ENCODE measurements at places on chromosomes 6 and 20.

DNA sequence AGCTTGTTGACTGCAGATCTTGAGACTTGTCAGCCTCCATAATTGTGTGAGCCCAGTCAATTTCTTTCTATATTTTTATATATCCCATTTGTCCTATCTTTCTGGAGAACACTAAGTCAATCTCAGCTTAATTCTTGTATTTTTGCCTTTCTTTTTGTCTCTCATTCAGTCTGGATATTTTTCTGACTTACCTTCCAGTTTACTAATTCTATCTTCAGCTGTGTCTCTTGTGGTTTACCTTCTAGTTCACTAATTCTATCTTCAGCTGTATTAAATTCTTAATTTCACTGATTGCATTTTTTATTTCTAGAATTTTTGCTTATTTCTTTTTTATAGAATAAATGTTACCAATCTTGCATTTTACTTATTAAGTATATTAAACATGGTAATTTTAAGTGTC is 17.8 kb upstream of the RFX6 start:
- no peak for DNase-seq

- DNase-seq = peak; percentile 51
Measured at GRCh38 chr6:168248148-168248620, 71.4 kb downstream of the DACT2 start.

GRCh38 chr6:106612671-106613416 is 16.5 kb downstream of the RTN4IP1 start:
- DNase-seq = no peak

- DNase-seq = no peak
Measured at GRCh38 chr6:36924778-36925374, 29.7 kb upstream of the PI16 start.

GRCh38 chr6:125818225-125818657 is 27.5 kb downstream of the NCOA7 start:
- DNase-seq = no peak

DNA sequence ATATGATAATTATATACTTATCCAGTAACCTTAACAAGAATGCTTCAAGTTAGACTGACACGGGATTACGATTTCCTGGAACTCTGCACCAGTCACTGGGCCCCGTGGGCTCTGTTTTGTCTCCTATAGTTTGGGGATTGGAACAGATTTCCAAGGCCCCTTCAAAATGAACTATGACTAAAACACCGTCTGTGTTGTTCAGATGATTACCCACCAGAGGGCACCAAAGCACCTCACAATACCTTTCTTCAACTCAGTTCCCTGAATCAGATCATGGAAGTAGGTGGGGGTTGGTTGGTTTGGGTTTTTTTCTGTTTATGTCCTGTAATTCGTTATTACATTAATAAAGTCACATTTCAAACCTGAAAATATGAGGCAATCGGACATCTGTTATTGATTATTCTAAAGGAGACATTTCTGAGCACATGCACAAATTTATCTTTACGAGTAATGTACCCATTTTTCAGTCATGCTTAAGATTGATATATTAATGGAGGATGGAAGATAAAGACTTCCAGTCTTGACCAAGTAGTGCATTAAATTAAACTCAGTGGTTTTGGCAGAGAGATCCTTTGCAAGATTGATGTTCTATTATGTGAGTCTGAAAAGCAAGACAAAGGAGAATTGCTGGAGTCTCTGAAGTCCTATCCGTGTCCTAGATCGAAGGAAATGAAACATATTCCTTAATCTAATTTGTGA is 112.0 kb upstream of the COL21A1 start:
- peak; percentile 74 for DNase-seq

- DNase-seq = no peak
Measured at GRCh38 chr6:112221561-112221960, 32.8 kb downstream of the LAMA4 start.

DNA sequence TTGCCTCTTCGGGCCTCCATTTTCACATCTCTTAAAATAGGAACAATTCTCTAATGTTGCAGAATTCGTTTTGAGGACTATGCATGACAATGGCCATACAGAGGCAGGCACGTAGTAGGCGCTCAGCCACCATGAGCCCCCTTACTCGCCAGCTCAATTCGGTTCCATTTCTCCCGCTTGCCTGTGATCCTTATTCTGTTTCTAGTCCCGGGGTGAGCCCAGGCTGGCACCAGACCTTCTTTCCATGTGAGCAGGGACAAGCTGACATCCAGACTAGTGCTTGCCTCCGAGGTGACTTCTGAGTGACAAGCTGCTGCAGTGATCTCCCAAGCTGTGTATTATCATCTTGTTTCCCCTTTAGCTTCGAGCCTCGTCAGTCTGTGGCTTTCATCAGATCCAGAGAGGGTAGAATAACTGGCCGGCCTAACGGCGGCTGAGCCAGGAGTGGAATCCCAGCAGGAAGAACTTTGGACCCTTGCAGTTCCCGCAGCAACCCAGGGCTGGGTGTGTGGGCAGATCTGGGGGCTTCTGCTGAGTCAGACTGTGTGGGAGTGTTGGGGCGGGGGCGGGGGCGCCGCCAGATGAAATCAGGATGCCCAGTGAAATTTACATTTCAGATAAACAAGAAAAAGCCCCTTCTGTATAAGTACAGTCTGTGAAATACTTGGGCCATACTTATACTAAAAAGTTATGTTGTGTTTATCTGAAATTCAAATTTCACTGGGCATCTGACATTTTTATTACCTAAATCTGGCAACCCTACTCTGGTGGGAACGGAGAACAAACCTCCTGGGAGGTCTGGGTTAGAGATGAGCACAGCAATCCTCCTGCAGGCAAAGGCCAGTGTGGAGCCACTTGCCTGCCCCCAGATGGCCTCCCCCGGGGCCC is 10.9 kb downstream of the BANF2 start:
- DNase-seq = no peak

DNA sequence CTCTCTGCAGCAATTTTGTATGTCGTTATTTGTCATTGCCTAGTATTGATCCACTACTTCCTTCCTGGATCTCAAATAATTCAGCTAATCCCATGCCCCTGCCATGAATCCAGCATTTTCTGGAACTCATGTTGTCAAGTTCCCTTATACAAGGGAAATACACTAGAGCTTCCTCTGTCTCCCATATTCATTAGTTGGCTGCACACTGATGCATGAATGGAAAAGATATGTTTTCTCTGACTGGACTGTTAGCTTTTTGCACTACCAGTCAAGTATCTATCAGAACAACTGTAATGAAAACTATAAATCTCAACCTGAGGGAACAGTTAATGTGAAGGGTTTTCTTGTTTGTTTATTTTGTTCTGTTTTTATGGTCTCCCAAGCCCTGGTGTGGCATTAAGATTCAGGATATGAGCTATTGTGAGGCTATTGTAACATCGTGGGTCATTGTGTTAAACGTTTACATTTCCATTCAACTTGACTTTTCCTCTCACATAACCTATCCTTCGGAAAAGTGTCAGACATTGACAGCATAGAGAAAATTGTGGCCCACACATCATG is 102.5 kb upstream of the FAM8A1 start:
- DNase-seq = no peak

- peak; percentile 59 for DNase-seq
Measured at GRCh38 chr6:15332446-15332845, 86.6 kb downstream of the JARID2 start.

DNA sequence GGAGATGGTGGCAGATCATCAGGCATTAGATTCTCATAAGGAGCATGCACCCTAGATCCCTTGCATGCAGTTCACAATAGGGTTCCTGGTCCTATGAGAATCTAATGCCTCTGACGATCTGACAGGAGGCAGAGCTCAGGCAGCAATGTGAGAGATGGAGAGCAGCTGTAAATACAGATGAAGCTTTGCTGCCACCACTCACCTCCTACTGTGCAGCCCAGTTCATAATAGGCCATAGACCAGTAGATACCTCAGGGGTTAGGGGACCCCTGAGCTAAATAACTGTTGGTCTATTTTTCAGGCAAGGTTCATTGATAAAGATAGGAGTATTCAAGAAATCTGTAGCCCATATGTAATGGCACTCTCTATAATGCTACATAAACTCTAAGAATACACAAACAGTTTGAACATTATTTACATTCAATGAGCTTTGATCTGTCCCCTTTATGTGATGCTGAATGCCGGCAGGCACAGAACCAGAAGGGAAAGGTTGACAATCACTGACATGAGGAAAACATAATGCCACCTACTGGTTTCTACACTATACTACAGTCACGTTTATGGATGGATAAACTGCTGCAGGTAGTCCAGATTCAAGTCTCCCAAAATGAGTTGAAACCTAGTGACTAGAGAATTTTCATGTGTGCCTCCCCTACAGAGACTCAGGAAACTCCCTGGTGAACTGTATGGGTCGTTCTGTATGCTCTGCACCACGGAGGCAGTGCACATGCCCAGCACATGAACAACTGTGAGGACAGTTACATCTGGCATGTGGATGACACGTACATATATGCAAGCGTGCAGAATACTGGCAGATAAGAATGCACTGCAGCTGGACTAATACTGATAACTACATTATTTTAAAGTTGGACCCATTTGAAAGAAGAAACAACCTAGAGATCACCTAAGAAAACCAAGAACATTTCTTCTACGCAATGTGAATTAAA is 72.0 kb downstream of the DST start:
- peak; percentile 49 for DNase-seq

DNA sequence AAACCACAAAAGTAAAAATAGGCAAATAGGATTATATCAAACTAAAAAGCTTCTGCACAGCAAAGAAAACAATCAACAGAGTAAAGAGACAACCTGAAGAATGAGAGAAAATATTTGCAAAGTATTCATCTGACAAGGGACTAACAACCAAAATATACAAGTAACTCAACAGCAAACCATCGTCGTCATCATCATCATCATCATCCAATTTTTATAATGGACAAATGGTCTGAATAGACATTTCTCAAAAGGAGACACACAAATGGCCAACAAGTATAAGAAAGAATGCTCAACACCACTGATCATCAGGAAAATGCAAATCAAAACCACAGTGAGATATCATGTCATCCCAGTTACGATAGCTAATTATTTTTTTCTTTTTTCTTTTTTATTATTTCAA is 62.0 kb downstream of the ANKEF1 start:
- DNase-seq = no peak

- DNase-seq = peak; percentile 77
Measured at GRCh38 chr6:65819152-65819551, 112.1 kb upstream of the EYS start.

DNA sequence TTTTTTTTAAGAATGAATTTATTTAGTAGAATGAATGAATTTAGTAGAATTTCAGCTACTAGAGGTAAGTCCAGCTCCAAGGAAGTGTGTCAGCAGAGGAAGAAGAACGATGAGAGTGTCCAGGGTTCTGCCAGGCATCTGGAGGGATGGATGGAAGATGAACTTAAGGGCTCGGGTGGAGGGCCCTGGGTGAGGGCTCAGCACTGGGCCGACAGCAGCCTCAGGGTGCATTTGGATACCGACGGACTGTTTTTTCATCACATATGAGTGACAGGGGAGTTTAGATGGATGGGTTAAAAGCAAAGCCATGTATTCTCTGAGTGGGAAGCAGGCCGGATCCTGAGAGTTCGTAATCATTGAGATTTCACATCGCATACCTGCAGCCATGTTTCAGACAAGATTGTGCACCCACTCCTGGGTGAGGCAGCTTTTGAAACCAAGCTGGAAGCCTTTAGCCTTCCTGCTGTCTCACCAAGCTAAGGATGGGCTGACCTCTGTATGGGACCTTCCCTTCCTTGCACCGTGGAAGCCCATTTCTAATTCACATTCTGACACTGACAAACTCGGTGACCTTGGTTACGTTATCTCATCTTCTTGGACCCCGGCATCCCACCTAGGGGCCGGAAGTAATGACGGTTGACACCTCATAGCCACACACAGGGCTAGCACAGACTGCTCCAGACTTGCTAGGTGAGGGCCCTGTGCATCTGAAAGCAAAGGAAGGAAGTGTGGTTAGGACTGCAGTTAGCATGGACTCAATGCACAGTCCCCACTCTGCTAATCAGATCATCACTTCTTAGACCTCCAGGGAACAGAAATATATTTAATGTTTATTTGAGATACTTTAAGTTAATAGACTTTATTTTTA is 228.5 kb downstream of the SLC24A3 start:
- DNase-seq = no peak

DNA sequence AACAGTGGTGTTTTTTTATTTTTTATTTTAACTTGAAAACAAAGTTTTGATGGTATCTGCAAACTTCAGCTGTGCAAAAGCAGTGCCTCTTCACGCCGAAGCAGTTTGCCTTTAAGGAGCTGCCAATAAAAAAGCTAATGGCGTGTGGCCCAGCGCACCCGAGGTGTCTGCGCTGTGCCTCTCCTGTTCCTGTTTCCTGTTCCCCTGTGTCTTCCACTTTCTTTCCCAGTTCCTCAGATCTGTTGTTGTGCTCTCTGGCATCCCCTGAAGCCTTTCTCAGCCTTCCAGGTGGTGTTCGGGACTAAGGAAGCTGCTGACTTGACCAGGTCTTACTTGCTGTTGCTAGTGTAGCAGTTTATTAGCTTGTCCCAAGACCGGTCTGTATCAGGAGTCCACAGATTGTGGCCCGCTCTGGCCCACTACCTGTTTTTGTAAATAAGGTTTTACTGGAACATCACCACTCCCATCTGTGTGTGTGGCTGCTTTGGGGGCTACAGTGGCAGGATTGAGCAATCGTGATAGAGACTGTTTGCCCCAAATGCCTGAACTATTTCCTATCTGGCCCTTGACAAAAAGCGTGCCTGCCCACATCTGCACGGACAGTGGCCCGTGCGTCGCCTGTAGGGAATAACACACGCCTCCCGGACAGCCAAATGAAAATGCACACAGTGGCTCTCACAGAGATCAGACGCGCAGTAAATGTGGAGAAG is 178.3 kb downstream of the TMEM242 start:
- DNase-seq = no peak

- DNase-seq = no peak
Measured at GRCh38 chr6:113449051-113449450, 408.1 kb upstream of the MARCKS start.

GRCh38 chr6:34324738-34325444 is 67.6 kb downstream of the NUDT3 start:
- no peak for DNase-seq

- DNase-seq = no peak
Measured at GRCh38 chr6:16648003-16648402, 113.3 kb downstream of the ATXN1 start.

DNA sequence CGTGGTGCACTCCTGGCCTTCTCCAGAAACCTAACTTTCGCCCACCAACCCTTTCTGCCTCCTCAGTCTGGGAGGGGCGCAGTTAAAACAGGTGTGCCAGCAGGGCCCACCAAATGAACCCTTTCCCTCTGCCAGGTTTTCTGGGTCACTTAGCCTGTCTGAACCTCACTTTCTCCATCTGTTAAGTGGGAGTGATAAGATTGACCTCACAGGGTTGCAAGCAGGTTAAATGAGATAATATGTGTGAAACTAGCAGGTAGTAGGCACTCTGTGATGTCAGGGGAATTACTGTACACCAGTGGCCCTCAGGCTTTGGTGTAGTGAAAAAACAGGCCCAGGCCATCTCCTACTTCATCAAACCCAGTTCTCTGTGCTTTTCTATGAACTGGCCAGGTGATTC is 14.1 kb downstream of the BNIP5 start:
- no peak for DNase-seq

DNA sequence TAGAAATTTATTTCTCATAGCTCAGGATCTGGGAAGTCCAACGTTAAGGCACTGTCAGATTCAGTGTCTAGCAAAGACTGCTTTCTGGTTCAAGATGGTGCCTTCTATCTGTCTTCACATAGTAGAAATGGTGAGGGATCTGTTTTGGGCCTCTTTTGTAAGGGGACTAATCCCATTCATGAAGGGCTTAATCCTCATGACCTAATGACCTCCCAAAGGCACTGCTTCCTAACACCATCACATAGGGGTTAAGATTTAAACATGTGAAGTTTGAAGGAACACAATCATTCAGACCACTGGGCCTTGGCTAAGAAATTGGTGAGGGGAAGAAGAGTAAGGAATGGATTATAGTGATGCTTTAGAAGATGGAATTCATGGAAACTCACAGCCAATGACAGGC is 237.6 kb downstream of the PACRG start:
- DNase-seq = no peak

- DNase-seq = peak; percentile 22
Measured at GRCh38 chr6:53165293-53165692, 16.7 kb upstream of the GCM1 start.

All from H4 (cell line).